ENCODE measurements at places on chromosomes 5 and 9.

GRCh38 chr5:144798595-144798994 lies 627.9 kb downstream of the KCTD16 start:
- DNase-seq: no peak

GRCh38 chr5:126014676-126015075 lies 408.5 kb upstream of the GRAMD2B start:
- DNase-seq: no peak

DNA sequence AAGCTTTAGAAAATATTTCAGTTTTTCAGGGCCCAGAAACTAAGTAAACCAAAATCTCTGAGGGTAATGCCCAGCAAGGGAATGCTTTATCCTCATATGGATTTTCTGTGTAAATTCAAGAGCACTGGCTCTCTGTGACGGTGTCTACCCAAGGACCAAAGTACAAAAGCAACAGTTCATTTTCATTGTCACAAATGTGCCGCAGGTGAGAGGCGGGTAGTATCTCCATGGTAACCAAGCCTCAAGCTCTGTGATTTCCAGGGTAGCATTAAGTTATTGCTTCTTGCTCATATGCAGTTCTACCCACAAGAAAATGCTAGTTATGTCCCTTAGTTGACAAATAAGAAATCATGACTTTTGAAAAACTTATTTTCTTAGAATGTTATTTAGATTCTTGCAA lies 164.3 kb downstream of the MTRR start:
- DNase-seq: no peak

DNA sequence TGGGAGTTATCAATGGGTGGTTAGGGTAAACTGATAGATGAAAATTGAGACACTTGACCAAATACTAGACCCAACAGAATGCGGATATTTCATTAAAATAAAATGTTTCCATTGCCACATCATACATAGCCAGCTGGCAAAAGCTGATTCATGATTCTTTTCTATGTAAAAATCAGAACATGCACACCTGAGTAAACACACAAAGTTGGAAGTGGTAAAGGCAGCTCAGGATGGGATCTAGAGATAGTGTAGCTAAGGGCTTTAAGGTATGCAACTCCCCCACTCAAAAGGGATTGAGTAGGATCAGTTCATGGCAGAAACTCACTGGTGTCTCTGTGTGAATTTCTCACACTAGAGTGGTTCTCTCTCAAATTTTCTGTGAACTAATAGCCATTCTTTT lies 541.1 kb upstream of the GRAMD2B start:
- no peak for DNase-seq

- DNase-seq: no peak
Measured at GRCh38 chr5:72284559-72285423, 35.2 kb downstream of the MRPS27 start.

DNA sequence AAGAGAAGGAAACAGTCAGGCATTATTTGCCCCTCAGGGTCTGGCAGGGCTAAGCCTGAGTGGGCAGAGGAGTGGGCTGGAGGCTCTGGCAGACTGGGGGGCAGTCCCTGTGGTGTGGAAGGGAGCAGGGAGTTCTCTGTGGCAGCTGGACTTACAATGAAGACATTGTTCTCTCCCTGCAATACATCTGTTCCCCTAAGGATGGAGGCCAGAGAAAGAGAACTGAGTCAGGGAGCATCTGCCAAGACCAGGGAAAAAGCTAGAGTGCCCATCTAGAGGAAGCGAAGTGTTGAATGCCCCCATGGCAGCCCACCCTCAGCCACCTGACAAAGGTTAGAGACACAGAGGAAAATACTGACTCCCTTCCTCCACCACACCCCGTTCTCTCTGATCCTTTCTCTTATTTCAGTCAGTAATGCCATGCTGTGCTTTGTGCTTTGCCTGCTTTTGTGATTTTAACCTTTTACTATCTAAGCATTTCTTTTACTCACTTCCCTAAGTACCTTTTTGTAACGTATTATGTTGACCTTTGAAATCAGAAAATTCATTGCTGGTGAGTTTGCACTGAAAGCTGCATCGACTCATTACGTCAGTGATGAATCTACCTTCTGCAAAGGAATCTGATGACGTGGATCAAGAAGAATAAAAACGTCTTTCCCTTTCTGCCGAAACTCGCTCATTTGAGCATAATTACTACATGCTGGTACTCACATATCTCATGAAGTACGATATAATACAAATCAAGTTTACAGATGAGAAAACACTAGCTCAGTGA lies 76.0 kb downstream of the ACTL7B start:
- no peak for DNase-seq

DNA sequence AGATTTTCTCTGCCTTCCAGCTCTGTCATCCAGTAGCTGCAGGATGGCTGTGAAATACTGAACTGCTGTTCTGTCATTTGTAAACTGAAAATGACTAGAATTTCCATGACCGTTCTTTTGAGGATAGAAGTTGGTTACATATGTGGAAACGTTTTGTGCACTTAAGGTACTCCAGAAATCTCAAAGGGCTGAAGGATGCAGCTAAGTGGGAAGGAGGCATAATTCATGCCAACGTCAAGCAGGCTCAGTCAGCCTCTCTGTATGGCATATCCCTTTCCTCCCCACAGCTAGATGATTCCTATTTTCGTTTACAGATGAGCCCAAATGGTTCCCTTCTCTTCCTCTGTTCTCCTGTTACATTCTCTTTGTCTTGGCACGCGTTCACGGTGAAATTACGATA lies 257.6 kb downstream of the FBXL7 start:
- no peak for DNase-seq

DNA sequence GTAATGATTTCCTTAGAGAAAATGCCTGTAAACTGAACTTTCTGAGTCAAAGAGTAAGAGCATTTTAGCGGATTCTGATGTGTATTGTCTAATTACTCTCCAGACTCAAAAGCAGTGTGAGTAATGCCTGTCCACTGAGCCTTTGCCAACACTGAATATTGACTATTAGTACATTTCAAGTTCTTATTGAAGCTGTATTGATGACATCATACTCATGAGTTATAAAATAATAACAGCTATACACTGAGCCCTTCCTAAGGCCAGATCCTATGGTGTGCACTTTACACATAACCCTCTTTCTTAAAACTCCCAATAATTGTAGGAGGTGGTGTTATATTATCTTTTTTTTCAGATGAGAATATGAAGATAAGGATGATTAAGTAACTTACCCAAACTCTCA lies 152.8 kb upstream of the TRPC7 start:
- no peak for DNase-seq

- DNase-seq: no peak
Measured at GRCh38 chr5:101686536-101687157, 609.4 kb downstream of the SLCO4C1 start.

GRCh38 chr5:82931110-82931509 lies 146.1 kb downstream of the TMEM167A start:
- DNase-seq: no peak

GRCh38 chr5:135327429-135328127 lies 71.5 kb downstream of the MACROH2A1 start:
- no peak for DNase-seq

- no peak for DNase-seq
Measured at GRCh38 chr9:129619787-129620668, 873 bp downstream of the C9orf50 start.

DNA sequence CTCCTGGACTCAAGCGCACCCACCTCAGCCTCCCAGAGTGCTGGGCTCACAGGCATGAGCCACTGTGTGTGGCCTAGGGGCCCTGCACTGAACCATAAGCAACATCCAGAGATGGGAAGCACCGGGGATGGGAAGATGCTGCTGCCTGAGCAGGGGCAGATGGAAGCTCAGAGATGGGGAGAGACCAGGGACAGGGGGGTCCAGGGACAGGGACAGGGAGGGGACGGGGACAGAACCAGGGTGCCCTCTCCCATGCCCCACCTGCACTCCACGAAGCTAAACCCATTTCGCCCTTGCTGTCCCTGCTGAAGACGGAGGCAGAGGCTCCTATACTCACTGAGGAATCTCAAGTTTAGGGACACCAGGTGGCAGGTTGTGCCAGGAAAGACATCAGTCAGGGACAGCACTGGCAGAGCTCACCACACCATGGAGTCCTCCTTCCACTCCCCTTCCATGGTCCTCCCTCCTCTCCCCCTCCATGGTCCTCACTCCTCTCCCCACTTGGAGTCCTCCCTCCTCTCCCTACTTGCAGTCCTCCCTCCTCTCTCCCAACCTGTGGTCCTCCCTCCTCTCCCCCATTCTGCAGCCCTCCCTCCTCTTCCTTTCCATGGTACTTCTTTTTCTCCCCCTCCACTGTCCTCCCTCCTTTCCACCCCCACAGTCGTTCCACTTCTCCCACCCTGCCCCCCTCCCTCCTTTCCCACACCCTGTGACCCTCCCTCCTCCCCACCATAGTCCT lies 45.5 kb upstream of the LRRC14B start:
- no peak for DNase-seq

DNA sequence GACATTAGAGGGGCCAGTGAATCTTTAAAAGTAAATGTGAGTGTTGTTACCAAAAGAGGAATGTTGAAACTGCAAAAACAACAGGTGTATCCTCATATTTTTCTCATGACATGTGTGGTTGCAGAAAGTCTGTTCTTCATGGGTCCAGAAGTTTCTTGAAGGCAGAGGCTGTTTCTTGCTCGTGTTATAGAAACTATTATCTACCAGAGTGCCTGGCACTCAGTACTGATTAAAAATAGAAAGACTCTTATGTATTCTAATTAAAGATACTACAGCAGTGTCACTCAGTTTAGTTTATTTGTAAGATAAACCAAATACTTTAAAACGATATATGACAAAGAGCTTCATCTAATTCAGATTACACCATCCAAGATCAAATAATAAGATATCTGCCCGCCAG lies 1864.2 kb upstream of the WWC1 start:
- DNase-seq: no peak

GRCh38 chr5:121350181-121350930 lies 501.3 kb upstream of the FTMT start:
- DNase-seq: no peak

- DNase-seq: no peak
Measured at GRCh38 chr5:83711982-83712601, 8.6 kb downstream of the HAPLN1 start.

- no peak for DNase-seq
Measured at GRCh38 chr5:142151436-142152383, 43.1 kb downstream of the NDFIP1 start.

DNA sequence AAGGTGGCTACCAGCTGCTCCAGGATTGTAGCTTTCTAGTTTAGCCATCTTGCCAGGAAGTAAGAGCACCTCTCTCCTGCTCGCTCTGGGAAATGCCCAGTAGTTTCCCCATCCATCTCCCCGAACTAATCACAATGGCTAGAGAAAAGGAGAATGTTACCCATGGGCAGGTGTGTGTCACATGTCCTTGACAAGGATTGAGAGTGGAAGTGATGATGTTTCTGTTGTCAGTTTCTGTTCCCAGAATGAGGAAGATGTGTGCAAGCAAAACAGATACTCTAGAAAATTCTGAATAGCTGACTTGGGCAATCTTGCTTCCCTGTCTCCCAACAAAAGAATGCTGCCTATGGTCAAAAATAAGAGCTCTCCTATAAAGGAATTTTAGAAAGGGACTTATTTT lies 429.5 kb downstream of the EBF1 start:
- DNase-seq: no peak

DNA sequence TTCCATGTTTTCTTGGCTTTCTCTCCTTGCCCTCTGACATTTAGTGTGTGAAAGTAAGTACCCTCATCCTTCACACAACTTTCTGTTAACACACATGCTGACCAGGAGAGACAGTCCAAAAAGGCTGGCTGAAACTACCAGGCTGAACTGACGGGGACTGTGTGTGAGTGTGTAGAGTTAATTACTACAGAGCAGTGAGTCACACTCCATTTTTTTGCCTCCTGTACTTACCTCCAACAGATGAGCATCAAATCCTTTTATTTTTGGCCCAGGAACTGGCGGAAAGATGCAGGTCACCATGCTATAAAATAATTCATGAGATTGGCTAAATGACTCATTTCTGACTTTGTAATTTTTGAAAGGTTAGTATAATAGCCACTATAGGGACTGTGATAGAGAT lies 20.2 kb upstream of the AGXT2 start:
- DNase-seq: no peak

GRCh38 chr9:110769667-110770066 lies 101.1 kb downstream of the MUSK start:
- no peak for DNase-seq

GRCh38 chr9:134515026-134515821 lies 126.4 kb upstream of the COL5A1 start:
- no peak for DNase-seq

DNA sequence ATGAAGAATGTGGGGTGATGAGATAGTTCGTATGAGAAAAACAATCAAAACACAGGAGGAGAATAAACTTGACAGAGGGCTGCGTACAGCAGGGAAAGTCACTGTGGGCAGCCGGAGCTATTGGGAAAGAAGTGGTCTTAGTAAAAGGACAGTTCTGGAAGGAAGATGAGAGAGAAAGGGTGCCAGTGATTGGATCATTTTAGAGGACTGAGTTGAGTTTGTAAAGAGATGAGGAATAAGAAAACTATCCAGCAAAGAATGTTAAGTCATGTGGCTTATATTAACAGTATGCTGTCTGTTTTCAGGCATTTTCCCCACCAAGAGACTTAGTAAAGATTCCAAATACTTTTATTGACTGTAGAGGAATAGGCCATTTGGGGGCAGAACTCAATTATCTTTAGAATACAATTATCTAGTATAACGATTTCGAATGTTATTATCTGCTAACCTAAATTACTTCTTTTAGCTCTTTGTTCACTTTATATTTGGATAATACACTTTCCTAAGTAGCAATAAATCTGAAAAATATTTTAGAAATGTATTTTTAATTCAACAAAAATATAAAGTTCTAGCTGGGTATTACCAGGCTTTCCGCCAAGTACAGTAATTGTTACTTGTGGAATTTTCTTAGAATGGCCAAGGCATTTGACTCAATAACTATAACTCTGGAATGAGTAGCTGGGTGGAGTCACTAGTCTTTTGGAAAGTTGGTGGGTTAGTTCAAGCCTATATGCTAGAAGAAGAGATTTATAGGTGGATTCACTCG lies 15.5 kb upstream of the LOX start:
- no peak for DNase-seq

- DNase-seq: no peak
Measured at GRCh38 chr5:87081511-87082372, 185.9 kb upstream of the RASA1 start.

DNA sequence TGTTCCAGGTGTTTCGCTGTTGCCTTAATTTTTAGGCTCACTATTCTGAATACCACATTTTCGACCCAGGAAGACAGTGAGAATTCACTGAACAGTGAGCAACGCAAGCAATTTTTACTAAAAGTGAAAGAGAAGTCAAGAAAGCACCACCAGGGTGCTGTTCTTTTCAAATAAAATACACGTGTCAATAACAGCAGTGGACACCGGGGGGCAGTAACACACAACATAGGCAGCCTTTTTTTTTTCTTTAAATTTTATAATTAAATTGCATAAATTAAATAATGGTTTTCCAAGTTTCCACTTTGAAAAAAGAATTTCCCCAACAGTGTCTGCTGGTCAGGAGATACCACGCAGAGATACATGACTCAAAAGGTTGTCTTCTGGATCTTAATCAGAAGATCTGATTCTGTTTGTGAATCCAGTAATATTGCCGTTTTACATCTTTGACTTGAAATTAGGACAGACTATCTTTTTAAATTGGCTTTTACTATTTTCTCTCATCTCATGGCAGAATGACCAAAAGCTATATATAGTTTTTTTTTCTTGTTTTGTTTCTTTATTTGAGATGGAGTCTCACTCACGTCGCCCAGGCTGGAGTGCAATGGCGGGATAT lies 47.1 kb upstream of the SH3GL2 start:
- no peak for DNase-seq
